Kidney epithelial cell (primary cell): ENCODE measurements at places on chromosomes 6 and 20. TPM values are rescaled to one million over a fixed set of nuclear protein-coding genes. Genes with fewer than 3 reads are reported as not detected.

The RCAN2 gene
- total RNA-seq: 5.6 and 6.2 TPM in 2 replicates

The FAM162B gene
- total RNA-seq: 0.14 and 0.25 TPM in 2 replicates

- peak; percentile 80 for DNase-seq
These were observed 83.4 kb upstream of the FABP7 start for GRCh38 chr6:122696079-122696478.

GRCh38 chr6:118930680-118931079 is 4.3 kb downstream of the MCM9 start:
- DNase-seq: no peak

DNA sequence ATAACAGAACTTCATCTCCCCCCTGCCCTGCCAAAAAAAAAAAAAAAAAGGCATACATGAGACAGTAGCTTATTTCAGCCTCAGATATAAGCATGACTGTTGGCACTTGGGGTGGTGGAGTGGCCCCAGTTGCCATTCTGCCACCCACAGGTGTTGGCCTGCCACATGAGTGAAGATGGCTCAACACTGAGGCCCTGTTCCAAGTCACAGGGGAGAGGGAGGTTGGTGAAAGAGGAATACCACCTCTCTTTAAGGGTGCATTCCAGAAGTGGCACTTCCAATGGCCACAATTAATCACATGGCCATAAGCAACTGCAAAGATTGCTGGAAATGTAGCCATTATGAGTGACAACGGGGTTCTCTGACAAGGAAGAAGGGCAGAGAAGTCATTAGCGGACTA is 61.9 kb upstream of the JARID2 start:
- DNase-seq: no peak
